Kasumi-1 (cell line): ENCODE measurements at places on chromosomes 4 and X.

- DNase-seq = no peak
Measured at GRCh38 chrX:151762802-151763201, 28.3 kb downstream of the CNGA2 start.

DNA sequence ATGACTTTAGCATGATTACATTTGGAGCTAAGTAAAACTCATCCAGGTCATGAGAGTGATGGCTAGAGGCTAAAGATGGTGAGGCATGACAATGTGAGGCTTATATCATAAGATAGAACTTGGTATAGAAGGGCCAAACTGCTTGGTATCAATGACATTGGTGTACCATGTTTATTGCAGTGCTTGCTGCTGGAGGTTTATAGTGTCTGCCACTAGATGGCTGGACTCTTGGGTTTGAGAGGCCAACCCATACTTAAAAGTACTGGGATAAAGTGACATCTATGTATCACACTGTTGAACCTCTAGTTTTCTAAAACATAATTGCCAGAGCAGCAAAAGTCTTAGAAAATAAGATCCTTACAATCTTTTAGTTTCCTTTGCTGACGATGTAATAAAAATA lies 83.0 kb upstream of the TACR3 start:
- no peak for DNase-seq

- DNase-seq = no peak
Measured at GRCh38 chrX:40130207-40130606, 32.4 kb upstream of the BCOR start.

DNA sequence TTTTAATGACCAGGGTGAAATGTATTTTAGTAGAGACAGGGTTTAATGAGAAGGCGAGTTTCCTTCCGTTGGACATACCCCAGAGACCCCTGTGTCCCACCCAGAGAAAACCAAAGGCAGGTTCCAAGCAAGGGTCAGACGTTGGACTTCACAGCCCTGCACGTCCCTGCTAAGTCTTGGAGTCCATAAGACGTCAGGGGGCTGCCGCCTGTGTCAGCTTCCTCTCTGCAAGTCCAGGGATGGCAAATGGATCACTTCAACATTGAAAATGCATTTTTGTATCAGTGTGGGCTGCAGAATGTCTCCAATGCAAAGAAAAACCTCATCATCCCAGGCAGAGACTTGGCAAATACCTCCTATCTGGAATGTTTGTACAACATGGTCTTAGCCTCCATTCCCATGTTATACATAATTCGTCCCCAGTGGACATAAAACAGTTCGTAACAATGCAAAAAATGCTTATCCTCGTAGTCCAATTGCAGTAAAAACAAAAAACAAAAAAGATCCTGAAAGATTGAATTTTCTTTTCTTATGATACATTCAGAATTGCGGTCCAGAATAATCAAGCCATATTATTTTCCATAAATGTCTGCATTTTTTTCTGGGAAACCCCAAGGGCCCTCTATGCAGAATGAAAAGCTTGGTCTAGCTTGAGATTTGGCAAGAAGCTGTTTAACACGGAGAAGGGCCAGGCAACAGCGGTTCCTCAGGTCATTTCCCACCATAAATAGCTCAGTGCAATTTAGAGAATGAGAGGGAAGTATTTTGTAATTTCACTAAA lies 190.9 kb downstream of the SHOX start:
- no peak for DNase-seq

DNA sequence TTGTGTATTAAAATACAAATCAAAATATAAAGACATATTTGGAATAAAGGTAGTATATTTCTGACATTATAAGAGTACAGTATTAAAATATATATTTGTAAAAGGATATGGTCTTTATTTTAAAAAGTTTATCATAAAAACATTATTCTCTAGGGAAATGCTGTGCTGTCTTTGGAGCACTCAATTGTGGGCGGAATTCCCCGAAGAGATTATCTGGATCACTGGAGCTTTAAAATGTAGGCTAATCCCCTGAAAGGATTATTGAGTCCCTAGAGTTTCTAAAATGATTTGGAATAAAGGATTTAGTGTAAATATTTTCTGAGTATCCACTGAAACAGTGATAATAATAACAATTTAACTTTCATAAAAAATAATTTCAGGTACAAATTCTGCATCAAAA lies 1239.4 kb downstream of the TECRL start:
- DNase-seq = no peak
